ENCODE measurements at places on chromosomes 6 and 20.

DNA sequence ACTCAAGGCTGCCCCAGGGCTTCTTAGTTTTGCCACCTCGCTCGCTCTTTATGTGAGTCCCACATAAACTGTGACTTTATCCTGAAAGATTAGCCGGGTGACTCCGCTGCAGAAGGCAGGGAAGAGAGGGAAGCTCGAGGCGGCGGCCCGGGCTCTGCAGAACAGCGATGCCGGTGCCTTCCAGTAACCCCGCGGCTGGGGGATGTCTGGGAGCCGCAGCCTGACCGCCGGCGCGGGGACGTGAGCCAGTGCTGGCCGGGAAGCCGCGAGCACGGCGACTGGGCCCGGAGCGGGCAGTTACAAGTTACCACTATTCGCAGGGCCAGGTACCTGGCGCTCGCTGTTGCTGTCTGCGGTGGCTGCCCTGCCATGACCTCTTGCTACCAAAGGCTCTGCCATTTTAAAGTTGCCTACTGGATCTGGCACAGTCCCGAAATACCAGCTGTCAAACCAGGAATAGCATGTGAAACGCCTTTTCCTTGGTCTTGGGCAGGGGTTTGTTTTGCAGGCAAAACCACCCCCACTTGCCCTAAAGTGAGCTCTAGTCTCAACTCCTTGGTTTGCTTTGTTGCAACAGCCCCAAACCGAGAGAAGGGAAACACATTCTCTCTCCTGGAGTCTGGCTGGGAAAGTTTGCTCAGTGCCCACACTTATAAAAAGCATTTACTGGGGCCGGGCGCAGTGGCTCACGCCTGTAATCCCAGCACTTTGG lies 124.0 kb upstream of the SLC2A12 start:
- no peak for DNase-seq

GRCh38 chr20:41470362-41471095 lies 103.9 kb upstream of the EMILIN3 start:
- no peak for DNase-seq

- no peak for DNase-seq
These were observed 137.5 kb upstream of the AGPAT4 start for GRCh38 chr6:161411265-161411944.

DNA sequence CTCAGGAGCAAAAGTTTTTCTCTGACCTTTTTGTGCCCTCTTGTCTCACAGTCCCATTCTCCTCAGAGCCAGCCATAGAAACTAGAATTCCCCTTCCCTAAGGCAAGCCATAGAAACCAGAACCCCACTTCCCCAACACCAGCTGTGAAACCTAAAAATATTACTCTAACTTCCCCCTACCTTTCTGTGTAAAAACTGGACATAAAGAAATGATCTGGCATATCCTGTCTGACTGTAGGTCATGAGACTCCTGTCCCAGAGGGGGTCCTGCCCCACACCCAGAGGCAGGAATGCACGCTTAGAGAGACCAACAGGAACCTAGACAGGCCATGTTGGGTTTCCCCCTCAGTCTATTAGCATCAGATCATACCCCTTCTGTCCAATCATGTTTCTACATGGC lies 140.6 kb upstream of the SLC22A16 start:
- no peak for DNase-seq

DNA sequence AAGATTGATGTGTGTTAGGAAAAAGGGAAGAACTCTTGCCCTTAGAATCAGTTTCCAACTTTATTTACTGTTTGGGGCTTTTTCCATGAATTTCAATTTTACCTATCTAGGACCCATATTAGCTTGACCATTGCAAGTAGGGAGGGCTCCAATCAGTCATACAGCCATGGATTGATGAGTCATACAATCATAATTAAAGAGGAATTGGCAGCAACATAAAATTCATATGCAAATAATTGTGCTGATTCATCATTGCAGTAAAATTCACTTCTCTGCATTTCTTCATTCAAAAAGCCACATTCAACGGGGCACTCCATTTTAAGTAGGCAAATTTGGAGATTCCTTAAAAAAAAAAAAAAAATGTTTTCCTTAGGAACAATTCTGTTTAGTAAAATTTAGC lies 1016.4 kb downstream of the KIF16B start:
- DNase-seq: no peak

DNA sequence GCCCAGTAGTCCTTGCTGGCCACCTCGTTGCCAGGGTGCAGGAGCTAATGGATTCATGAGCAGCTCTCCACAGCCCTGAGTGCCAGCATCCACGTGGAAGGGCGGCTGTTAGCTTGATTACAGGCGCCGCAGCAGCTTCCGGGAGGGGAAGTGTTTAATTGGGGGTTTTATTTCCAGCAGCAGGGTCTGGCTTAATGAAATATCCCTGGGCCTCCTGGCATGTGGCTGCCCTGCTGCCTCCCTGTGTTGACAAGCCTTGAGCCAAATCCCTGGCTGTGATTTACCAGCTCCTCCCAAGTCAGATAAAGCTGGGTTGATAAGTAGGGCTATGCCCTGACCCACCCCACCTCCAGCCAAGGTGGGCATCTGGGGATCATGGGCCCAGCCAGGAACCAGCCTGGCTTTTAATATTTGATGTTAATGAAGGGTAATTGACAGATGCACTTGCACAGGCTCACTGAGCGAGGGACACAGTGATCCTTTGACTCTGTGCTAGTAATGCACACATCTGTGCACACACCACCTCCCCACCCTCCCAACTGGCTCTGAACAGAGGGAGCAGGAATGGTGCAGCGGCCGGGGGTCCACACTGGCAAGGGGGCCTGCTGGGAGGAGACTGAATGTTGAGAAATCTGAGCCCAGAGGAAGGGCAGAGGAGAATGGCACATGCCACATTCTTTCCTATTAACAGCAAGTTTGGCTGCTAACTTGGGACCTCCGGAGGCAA lies 13.6 kb downstream of the GLP1R start:
- DNase-seq: no peak

DNA sequence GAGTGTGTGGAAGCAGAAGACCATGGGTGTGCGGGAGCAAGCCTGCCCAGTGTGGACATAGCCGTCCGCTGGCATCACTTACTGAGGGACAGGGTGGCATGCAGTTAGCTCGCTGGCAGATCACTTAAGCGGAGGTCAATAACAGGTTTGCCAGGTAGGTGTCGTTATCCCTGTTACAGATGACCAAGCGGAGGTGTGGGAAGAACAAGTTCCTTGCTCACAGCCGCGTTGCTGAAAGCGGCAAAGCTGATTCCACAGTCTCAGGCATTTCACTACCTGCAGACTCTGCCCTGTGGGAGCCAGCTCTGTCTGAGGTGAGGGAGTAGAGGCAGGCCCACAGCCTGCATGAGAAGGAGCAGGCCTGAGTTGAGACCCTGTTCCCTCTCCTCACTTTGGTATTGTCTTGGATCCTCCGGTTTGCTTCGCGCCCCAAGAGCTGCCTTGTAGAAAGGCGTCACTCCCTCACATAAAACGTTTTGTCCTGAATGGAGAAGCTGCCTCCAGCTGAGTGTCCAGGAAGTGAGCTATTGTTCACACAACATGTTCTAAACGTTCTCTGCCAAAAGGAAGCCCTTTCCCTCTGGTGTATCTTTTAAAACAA lies 96.9 kb downstream of the TCP11 start:
- peak; percentile 57 for DNase-seq

DNA sequence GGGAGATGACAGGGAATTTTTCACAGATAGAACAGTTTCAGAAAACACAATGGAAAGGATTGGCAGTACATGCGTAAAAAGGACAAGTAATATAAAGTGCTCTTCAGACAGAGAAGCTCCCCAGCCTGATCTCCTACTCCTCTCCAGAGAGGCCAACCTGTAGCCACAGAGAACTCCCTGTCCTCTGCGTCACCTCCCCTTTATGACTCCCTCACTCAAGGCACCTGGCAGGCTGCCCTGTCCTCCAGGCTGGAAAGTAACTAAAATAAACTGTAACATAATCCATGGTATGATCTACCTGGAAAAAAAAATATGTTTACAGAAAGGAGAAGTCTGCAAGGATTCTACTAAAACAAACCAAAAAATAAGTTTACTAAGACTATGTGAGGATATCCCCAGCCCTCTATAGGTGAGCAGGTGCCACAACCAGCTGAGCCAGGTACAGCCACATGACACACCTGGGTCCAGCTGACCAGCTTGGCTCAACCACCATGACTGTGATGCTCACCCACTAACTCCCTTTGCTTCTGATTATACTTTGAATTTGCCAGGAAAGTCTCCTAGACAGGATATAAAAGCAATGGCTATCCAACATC lies 29.2 kb downstream of the MBOAT1 start:
- no peak for DNase-seq

DNA sequence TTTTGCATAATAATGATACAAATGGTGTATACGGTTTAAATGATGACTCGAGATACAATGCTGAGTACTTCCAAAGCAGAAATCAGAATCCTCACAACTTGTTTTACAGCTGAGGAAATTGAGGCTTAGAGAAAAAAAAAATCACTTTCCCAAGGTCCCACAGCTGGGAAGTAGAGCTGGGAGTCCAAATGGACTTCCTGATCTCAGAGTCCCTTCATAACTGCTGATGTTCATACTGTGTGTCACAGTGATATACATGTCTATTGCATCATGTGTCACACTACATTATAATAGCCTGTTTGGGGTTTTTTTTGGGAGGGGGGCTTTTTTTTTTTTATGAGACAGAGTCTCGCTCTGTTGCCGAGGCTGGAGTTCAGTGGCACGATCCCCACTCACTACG lies 8.5 kb downstream of the HM13 start:
- DNase-seq: no peak

- no peak for DNase-seq
These were observed 42.1 kb downstream of the PPP1R3G start for GRCh38 chr6:5127106-5127687.

DNA sequence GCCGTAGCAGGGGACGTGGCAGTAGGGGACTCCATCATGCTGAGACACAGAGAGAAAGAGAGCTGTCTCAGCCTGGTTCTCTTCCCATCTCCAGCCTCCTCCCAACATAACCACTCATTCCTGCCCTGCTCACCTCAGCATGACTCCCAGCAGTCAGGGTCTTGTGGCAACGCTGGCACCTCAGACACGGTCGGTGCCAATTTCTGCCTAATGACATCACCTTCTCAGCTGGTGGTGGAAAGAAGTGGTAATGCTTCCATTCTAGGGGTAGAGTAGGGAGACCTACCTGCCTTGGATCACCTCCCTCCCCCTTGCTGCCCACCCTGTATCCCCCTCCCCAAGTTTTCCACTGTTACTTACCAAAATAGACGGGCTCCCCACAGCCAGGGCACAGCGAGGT lies 2.5 kb downstream of the CRIP3 start:
- DNase-seq: no peak

DNA sequence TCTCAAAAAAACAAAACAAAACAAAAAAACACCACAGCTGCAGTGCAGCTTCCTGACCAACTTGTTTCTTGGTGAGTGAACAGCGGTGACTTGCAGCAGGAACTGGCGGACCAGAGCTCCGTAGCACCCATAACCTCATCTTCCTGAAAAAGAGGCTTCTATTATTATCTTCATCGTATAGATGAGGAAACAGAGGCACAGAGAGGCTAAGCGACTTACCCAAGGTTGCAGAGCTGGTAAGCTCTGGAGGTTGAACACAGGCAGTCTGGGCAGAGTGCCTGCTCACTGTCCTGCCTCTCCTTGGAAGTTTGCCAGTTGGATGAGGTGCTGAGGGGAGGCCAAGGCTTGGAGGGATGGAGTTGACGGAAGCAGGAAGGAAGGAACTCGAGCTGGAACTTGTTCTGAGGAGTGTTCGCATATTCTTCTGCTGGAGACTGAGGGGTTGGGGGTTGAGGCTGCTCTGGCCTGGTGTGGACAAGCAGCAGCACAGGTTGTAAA lies 47.9 kb upstream of the CCDC167 start:
- DNase-seq: no peak

DNA sequence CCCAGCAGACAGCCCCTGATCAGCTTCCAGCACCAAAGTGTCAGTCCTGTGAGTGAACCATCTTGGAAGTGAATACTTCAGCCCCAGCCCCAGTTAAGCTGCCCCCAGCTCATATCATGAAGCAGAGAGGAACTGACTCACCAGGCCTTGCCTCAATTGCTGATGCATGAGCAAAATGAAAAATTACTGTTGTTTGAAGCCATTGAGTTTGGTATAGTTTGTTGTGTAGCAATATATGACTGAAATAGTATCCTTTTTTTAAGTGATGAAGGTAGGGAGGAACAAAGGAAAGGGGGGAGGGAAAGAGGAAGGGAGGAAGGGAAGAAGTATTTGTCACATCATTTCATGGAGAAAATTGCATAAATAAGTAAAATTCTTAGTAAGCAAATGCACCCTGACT lies 266.4 kb downstream of the MAFB start:
- DNase-seq: no peak

- no peak for DNase-seq
These were observed 22.4 kb upstream of the GLP1R start for GRCh38 chr6:39026175-39026574.

GRCh38 chr6:63180367-63180766 lies 30.9 kb upstream of the FKBP1C start:
- DNase-seq: no peak

DNA sequence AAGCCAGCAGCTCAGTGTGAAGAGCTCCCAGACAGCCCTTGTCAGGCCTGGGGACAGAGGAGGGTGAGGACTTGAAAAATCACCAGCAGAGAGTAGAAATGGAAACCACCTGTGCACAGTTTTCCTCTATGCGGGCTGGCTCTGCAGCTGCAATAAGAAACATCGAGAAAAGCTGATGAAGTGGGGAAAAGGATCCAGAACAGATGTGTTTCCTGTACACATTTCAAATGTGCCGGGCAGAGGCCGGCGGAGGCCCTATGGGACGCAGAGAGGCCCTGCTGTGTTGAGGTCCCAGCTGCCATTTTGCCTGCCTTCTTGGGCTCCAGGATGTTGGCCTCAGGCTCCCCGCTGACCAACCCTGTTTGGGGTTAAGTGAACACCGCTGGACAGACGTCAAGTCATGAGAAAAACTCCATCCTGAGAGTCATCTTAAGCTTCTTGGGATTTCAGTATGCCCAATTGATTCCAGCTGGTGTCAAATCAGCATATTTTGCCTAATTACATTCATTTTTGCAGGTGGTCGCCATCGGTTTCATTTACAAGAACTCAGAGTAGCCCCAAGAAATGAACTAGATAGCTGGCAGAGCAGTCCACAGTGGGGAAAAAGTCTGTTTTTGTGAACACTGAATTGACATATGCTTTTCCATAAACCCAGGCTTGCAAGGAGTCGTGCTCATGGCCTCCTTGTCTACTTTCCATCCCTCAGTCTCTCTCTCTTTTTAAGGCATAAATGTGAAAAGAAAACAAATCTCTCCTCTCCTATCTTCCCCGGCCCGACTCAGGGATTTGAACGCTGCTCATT lies 150.4 kb upstream of the PHACTR3 start:
- no peak for DNase-seq

DNA sequence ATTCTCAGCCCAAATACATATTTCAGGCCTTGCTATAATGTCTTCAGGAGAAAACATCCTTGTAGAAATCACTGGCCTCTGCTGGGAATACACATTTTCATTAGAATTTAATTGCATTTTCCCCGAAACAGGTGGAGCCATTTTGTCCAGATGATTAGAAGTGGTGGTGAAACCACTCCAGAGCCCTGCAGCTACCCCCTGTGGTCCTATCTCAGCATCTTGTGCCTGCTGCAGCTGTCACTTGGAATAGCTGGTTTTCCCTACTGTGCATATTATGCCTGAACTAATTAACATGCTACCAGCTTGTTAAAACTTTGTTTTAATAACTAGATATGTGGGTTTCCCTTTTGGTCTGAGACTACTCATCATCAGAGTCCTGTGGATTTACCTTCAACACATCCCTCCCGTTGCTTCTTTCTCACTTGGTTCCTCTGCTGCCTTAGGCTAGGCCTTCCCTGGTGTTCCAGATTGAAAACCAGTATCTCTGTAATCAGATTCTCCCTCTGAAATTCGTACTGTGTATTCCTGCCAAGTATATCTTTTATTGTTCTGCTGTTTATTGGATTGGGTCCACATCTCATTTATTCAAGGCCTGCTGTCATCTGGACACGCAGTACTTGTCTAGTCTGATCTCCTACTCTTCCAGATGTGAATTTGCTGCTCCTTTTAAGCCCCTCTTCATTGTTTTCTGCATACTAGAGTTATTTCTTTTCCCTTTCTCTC lies 15.2 kb downstream of the DNAH8 start:
- no peak for DNase-seq
